Osteoblast (primary cell): ENCODE measurements at places on chromosomes 12 and 14. TPM values are rescaled to one million over a fixed set of nuclear protein-coding genes. Genes with fewer than 3 reads are reported as not detected.

Gene HIGD1C
- total RNA-seq = not detected in 2 replicates

Gene A2ML1
- total RNA-seq = under 0.01 TPM in 1 of 2 replicates, not detected in the other

- DNase-seq = no peak
Observed at GRCh38 chr14:88493392-88494185, 61.2 kb downstream of the PTPN21 start.

GRCh38 chr12:43099691-43100163 is 452.3 kb downstream of the ADAMTS20 start:
- DNase-seq = no peak
